DMS153 (cell line): ENCODE measurements at places on chromosomes 5 and 9.

- peak; percentile 49 for DNase-seq
These were observed 273.5 kb downstream of the TMEM38B start for GRCh38 chr9:105967797-105968196.

DNA sequence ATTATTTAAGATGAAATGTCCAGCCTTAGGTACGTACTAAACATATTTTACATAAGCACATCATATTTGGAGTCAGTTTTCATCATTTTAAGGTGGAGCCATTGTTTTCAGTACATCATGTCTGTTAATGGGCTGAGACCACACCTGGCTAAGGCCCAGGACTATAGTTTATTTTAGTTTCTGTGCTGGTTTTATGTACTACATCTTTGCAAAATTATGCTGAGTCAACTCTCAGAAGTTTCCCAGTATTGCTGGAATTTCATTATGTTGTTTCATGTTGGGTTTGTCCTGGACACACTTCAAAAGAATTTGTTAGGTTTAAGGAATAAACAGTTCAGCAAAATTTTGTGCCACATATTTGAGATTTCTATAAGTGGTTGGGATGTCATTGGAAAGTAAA lies 171.2 kb downstream of the CCDC171 start:
- DNase-seq = no peak

- no peak for DNase-seq
These were observed 37.4 kb downstream of the MVB12B start for GRCh38 chr9:126363847-126364671.

GRCh38 chr5:52624291-52624690 lies 163.4 kb upstream of the ITGA1 start:
- no peak for DNase-seq

DNA sequence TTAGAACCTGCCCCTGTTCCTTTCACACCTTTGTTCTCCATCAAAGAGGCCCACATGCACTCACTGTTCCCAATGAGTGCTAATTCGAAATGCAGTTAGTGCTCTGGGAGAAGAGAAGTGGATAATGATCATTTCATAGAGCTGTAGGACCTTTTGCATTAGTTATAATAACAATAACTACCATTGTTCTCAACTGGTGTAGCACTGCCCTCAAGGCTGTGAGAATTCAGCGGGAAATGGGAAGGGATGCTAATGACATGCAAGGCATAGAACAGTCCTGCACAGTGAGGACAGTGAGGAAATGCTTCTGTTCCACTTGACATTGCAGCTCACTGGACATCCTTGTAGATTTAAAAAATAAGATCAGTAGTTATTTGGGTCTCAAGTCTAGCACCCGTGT lies 187.4 kb downstream of the FBXL7 start:
- DNase-seq = no peak

- DNase-seq = no peak
These were observed 20.1 kb upstream of the NIM1K start for GRCh38 chr5:43171926-43172325.

GRCh38 chr9:88953381-88954029 lies 37.8 kb upstream of the S1PR3 start:
- no peak for DNase-seq

DNA sequence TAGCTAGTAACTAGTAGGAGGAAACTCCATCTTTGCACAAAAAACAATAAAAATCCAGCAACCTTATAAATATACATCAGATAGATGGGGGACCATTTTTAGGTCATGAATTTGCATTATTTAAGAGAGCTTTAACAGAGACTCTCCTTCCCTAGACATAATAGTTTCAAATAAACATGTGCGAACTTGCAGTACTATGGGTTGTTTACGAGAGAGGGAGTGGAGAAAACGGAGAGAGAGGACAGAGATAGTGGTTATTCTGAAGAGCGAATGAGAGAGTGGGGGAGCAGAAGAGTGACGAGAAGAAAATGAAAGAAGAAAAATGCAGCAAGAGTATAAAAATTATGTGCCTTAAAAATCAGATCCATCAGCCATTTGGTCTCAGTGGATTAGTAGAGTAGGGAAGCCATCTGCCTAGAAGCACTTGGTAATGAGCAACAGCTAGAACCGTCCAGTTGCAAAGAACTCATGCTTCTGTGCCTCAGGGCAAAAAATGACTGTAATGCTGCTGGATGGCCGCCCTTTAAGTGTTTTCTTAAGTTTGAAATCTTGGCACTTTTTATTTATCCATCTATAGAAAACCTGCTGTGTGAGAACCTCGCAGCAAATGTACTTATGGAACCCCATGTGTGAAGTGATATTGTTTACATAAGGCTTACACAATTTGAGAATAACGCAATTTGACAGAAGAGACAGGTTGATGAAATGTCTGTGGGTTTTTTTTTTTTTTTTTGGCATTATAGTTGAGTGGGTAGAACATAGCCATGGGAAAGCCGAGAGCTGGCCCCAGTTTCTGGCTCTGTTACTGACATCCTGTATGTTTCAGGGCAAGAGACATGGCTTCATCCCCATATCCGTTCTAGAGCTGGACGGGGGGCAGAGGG lies 95.6 kb upstream of the ZNF608 start:
- DNase-seq = no peak

GRCh38 chr9:20242510-20243189 lies 379.6 kb downstream of the MLLT3 start:
- DNase-seq = no peak

DNA sequence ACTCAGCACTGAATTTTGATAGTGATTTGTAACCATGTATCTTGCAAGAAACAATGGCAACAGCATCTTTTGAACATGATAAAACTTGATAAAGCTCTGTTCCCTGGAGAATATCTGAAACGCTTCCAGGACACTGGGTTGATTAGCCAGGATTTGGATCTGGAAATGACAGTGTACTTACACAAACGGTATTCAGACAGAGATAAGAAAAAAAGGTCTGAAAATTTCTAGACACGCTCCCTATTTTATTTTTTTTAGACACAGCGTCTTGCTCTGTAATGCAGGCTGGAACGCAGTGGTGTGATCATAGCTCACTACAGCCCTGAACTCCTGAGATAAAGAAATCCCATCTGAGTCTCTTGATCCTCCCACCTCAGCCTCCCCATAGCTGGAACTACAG lies 109.0 kb downstream of the GNAQ start:
- no peak for DNase-seq

DNA sequence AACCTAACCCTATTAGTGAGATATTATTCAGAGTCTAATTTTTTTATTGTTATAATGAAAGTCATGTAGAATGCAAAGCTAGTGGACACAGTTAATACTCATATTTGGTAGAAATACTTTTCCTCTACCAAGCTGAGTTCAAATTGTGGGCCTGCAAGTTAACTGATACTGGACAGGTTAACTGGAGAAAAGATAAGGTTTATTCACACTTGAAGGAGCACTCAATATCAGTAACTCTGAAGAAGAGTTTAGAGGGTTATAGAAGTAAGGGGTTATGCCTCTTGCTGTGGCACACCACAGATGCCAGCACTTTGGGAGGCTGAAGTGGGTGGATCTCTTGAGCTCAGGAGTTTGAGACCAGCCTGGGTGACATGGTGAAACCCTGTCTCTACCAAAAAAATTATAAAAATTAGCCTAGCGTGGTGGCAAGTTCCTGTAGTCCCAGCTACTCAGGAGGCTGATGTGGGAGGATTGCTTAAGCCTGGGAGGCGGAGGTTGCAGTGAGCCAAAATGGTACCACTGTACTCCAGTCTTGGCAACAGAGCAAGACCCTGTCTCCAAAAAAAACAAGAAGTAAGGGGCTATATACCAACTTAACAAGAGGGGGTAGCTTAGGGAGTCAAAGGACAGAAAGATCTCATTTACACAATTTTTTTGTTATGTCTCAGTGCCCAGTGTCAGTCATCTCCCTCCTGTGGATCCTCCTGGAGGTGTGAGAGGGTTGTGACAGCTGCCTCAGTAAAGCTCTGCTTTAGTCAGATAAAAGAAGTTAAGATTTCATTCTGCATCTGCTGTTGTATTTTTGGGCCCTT lies 121.2 kb upstream of the GRHPR start:
- DNase-seq = no peak

DNA sequence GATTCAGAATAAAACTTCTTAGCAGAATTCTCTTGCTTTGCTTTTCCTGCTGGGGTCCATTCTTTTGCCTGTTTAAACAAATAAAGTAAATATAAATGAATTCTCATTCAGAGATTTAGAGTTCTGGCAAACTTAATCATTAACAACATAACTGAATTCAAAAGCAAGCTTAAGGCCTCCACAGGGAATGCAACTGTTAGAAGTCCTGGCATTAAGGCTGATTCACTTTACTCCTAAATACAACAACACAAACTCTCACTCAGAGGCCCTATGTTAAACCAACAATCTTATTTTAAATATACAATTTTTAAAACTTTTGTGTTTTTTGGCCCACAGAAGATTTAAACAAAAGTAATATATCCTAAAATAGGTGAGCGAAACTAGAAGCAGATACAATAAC lies 178.3 kb downstream of the AP3B1 start:
- DNase-seq = no peak

GRCh38 chr5:143229426-143229895 lies 174.0 kb downstream of the NR3C1 start:
- DNase-seq = no peak

- no peak for DNase-seq
These were observed 17.3 kb upstream of the LPCAT1 start for GRCh38 chr5:1540831-1541701.

- DNase-seq = no peak
These were observed 92.5 kb upstream of the DNAH5 start for GRCh38 chr5:14036947-14037346.

- no peak for DNase-seq
These were observed 159.4 kb downstream of the CD180 start for GRCh38 chr5:67037171-67037570.

DNA sequence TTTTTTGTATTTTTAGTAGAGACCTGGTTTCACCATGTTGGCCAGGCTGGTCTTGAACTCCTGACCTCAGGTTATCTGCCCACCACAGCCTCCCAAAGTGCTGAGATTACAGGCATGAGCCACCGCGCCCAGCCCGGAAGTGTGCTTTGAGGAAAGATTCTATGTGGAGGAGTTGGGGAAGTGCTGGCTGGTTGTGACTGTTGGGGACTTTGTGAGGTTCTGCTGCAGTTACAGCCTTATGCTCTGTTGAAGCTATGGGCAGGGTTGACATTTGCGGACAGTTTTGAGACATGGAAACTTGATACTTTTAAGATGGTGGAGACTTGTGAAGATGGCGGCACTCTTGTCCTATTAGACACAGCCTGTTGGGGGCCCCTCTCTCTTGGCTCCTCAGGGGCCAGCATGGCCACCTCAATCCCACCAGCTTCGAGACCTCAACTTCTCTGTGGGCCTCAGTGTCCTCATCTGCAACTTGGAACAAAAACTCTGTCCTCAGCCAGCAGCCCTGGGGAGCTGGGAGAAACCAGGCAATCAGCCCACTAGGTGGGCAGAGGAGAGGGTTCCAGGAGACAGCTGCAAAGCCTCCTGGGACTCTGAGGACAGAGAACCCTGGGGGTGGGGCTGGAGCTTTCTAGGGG lies 24.9 kb downstream of the C9orf50 start:
- DNase-seq = no peak

DNA sequence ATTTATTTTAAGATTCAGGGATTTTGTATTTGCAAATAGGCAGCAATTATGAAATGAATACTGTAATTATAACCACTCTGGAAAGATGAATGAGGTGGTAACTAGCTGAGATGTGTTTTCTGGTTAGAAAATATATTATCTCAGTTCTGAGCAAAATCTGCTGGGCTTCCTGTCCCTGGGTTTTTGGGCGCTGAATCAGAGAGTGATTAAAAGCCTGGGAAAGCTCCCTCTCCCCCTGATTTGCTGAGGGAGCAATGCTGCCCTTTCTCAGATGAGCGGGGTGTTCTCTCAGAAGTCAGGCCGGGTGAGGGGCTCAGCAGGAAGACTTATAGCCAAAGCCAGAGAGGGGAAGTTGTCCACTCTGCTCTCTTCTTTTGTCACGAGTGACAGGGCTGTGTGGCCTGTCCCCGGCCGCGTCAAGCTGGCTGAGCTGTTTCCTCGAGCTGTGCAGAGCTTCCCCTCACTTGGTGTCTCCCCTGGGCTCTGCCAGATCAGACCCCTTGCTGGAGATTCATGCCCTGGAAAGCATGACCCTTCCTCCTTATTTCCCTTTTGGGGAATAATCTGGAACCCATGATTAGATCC lies 39.8 kb upstream of the PITX1 start:
- no peak for DNase-seq

GRCh38 chr9:96688187-96688586 lies 33.1 kb upstream of the PRXL2C start:
- DNase-seq = peak; percentile 46
